Mesenchymal stem cell (in vitro differentiated cells and primary cell): ENCODE measurements at places on chromosomes 1 and 21.

GRCh38 chr1:100583827-100584226 lies 45.9 kb downstream of the GPR88 start:
- no peaks in the 10 kb centered on the region for H3K27me3 ChIP-seq
- no peaks in the 10 kb centered on the region for H3K4me1 ChIP-seq
- no peak overlapping the region for H3K4me3 ChIP-seq
- DNase-seq, result peak; percentile 13
- no peaks in the 10 kb centered on the region for H3K36me3 ChIP-seq

DNA sequence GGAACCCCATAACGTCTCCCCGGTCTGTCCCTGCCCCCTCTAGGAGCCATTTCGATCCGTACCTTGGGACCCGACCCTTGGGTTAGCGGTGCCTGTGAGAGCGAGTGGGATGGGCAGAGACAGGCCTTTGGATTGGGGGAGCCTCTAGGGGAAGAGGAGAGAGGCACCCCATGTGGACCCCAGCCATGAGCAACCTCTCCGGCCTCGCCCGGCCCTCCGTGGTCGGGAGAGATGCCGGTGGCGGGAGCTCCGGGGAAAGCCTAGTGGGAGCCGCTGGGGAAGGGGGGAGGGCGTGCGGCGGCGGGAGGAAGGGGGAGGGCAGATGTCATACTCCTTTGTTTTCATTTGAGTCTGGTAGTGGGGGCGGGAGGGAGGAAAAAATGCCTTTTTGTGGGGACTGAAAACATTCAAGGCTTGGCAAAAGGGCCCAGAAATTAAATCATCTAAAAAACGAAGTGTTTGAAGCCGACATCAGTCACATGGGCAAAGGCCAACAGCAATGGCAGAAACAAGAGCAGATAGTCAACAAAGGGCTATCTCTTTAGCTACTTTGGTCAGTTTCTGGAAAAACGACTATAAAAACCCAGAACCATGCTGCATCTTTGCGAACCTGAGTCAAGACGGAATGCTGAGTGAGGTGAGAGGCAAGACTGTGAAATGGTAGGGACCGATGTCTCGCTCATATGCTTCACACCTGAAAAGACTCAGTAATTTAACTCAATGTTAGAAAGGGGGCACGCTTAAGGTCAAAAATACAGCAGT lies 758 bp downstream of the PTBP2 start:
- H3K36me3 ChIP-seq, result peaks cover 15% of the 10 kb centered on the region
- H3K27me3 ChIP-seq, result no peaks in the 10 kb centered on the region
- peak overlapping the region; percentile 93 for H3K4me3 ChIP-seq

DNA sequence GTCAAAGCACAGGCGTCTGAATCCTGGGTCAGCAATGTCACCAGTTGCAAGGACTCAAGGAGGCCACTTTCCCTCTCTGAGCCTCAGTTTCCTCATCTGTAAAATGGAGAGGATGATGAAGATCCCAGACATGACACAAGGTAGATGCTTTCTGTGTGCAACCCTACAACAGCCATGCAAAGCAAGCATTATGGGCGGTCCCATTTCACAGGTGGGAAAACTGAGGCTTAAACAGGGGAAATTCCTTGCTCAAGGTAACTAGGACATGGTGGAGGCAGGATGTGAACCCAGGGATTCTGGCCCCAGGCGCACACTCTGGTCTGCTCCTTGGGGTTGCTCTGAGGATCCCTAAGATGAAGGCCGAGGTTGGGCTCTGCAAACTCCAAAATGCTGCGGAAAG lies 311.0 kb downstream of the PTPRU start:
- H3K36me3 ChIP-seq, result no peaks in the 10 kb centered on the region
- DNase-seq, result no peak
- H3K27me3 ChIP-seq, result no peaks in the 10 kb centered on the region
- H3K4me1 ChIP-seq, result no peaks in the 10 kb centered on the region
- H3K4me3 ChIP-seq, result no peak overlapping the region

GRCh38 chr1:26694638-26695355 lies 1.0 kb upstream of the ARID1A start:
- H3K36me3 ChIP-seq, result no peaks in the 10 kb centered on the region
- DNase-seq, result no peak
- H3K27ac ChIP-seq, result peak overlapping the region; percentile 99
- peaks cover 6% of the 10 kb centered on the region for H3K4me1 ChIP-seq
- H3K4me3 ChIP-seq, result peak overlapping the region; percentile 93

GRCh38 chr1:80218112-80218511 lies 1211.6 kb upstream of the ADGRL4 start:
- no peaks in the 10 kb centered on the region for H3K4me1 ChIP-seq
- H3K27ac ChIP-seq, result no peak overlapping the region
- no peak overlapping the region for H3K4me3 ChIP-seq
- no peaks in the 10 kb centered on the region for H3K27me3 ChIP-seq
- peak; percentile 70 for DNase-seq
- H3K36me3 ChIP-seq, result no peaks in the 10 kb centered on the region

- no peak overlapping the region for H3K27ac ChIP-seq
- peak; percentile 38 for DNase-seq
- no peaks in the 10 kb centered on the region for H3K4me1 ChIP-seq
- H3K27me3 ChIP-seq, result peaks cover 8% of the 10 kb centered on the region
- no peak overlapping the region for H3K4me3 ChIP-seq
Observed at GRCh38 chr1:205907794-205908193, 35.5 kb downstream of the SLC26A9 start.

DNA sequence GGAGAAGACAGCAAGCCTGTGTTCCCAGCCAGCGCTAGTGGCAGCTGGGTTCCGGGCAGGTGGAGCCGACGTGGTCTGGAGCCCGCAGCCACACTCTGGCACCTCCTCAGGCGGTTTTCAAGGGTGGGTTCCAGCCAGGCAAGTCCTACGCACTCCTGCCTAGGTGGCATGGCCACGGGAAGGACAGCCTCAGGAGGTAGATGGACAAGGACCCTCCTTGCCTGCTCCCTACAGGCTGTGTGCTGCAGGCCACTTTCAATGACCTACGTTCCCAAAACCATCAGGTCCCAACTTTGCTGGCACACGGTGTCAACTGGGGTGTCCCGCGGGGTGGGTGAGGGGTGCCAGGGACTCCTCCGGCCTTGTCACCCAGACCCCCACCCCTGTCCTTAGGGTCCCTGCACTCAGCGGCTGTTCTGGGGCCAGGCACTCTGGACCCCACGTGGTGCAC lies 6.7 kb upstream of the PTGER3 start:
- peaks cover 8% of the 10 kb centered on the region for H3K36me3 ChIP-seq
- no peaks in the 10 kb centered on the region for H3K4me1 ChIP-seq
- no peaks in the 10 kb centered on the region for H3K27me3 ChIP-seq
- no peak overlapping the region for H3K4me3 ChIP-seq

DNA sequence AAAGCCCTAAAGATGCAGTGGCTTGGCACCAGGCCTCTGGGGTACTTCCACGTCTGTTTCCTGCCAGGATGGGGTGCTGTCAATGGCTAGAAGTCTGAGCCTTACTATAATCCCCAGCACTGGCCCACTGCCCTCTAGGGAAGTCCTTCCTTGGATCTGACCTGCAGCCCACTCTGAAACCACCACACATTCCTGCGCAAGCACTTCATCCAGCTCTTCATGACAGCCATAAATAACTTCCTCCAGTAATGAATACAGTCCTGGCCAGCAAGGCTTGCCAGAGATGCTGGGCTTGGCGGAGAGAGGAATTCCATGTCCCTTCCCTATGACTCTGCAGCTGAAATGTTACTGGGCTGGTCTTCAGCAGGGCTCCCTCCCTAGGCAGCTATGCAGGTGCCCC lies 32.6 kb downstream of the ALPL start:
- DNase-seq, result peak; percentile 73
- peaks cover 15% of the 10 kb centered on the region for H3K27me3 ChIP-seq
- no peak overlapping the region for H3K27ac ChIP-seq
- H3K4me1 ChIP-seq, result peaks cover 30% of the 10 kb centered on the region
- H3K36me3 ChIP-seq, result no peaks in the 10 kb centered on the region

GRCh38 chr1:168617974-168618750 lies 41.8 kb downstream of the XCL1 start:
- H3K4me3 ChIP-seq, result no peak overlapping the region
- peaks cover 11% of the 10 kb centered on the region for H3K4me1 ChIP-seq
- H3K27me3 ChIP-seq, result peaks cover 6% of the 10 kb centered on the region
- no peak for DNase-seq
- H3K27ac ChIP-seq, result no peak overlapping the region

- H3K27ac ChIP-seq, result peak overlapping the region; percentile 91
- no peak overlapping the region for H3K4me3 ChIP-seq
- H3K27me3 ChIP-seq, result no peaks in the 10 kb centered on the region
- no peaks in the 10 kb centered on the region for H3K36me3 ChIP-seq
Observed at GRCh38 chr1:229716069-229716468, 90.0 kb downstream of the URB2 start.

GRCh38 chr1:248752161-248753028 lies 3.2 kb downstream of the LYPD8 start:
- DNase-seq, result no peak
- H3K4me1 ChIP-seq, result peaks cover 2% of the 10 kb centered on the region
- H3K27ac ChIP-seq, result no peak overlapping the region
- H3K27me3 ChIP-seq, result no peaks in the 10 kb centered on the region
- no peaks in the 10 kb centered on the region for H3K36me3 ChIP-seq

DNA sequence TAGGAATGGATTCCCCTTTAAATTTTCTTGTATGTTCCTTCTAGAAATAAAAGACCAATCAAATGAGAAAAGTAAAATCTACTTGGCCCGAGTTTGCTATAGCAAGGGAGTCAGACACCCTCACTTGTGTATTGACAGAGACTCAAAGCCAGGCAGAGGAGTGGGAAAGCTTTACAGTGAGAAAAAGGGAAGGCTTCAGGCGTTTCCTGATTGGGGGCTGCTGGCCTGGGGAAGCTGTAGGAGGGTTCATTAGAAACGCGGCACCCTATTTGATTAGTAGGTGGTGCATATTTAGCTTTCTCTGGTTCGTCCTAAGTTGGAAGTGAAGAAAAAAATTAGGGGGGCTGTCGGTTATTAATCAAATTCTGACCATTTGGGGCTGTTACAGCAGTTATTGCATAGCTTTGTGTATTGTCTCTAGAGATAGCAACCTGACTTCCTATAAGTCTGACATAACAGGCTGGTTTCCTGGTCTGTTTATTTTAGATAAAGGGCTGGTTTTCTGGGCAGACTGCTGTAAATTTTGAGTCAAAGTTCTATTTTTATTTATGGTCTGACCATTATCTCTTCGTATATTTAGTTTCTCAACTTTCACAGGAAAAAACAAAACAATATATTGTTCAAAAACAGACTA lies 10.0 kb downstream of the SLC25A24 start:
- H3K27me3 ChIP-seq, result no peaks in the 10 kb centered on the region
- no peak for DNase-seq
- H3K4me3 ChIP-seq, result no peak overlapping the region
- H3K4me1 ChIP-seq, result no peaks in the 10 kb centered on the region
- H3K27ac ChIP-seq, result no peak overlapping the region

- no peaks in the 10 kb centered on the region for H3K4me1 ChIP-seq
- H3K4me3 ChIP-seq, result no peak overlapping the region
- no peak overlapping the region for H3K27ac ChIP-seq
- H3K36me3 ChIP-seq, result no peaks in the 10 kb centered on the region
Observed at GRCh38 chr1:238681451-238681850, 704.9 kb upstream of the CHRM3 start.

DNA sequence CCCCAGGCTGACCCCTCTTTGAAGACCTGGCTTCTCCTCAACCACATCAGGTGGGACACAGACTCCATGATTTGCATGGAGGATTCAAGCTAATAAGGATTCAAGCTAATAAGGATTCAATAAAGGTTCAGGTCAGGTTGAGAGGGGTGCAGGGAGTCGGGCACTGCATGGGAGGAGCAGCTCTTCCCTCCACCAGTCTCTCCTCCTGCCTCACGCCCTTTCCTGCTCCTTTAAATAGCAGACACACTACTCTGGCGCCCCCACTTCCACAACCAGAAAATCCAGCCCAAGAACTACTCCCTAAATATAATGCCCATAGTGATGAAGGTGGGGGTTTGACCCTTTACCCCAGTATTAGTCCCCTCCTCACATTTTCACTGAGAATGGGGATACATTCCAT lies 7.1 kb downstream of the MEX3A start:
- peaks cover 50% of the 10 kb centered on the region for H3K36me3 ChIP-seq
- H3K4me1 ChIP-seq, result peaks cover 30% of the 10 kb centered on the region
- no peak overlapping the region for H3K27ac ChIP-seq

GRCh38 chr1:161840363-161840762 lies 74.2 kb downstream of the ATF6 start:
- no peaks in the 10 kb centered on the region for H3K4me1 ChIP-seq
- no peak overlapping the region for H3K27ac ChIP-seq
- H3K27me3 ChIP-seq, result no peaks in the 10 kb centered on the region

DNA sequence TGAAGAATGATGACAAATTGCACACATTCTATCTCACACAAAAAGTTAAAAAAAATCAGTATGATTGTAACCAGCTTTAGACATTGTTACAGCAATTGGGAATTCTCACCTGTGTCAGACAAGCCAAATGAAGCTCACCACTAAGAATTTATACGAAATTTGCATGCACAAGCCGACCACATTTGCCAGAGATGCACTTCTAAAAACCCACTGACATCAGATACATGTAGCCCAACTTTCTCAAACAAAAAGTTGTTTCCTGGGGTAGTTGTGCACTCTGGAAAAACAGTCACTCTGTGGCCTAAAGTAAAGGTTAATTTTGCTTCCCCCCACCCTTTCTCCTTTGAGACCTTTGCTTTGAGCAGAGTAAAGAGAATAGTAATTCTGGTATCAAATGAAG lies 67.9 kb upstream of the IL12RB2 start:
- no peak for DNase-seq
- H3K4me3 ChIP-seq, result no peak overlapping the region

GRCh38 chr1:157198619-157199420 lies 60.6 kb upstream of the ETV3 start:
- DNase-seq, result no peak
- no peak overlapping the region for H3K27ac ChIP-seq
- H3K4me3 ChIP-seq, result no peak overlapping the region
- no peaks in the 10 kb centered on the region for H3K36me3 ChIP-seq

DNA sequence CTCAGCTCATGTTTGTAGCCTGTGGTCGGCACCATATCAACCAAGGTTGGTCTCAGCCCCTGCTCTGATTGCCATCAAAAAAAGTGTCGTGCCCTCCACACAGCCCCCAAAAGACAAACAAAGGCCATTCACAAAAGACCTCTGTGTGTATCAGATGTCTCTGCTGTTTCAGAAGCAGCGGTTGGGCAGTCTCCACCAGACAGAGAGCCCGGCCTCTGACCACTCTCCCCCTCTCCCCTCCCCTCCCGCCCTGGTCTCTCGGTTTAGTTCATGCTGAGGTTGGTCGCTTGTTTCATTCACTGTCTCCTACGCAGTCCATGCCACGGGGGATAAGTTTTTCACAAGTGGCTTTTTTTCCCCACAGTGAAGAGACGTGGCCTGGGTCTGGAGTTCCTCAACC lies 27.1 kb downstream of the ACTA1 start:
- H3K27ac ChIP-seq, result no peak overlapping the region
- H3K4me1 ChIP-seq, result peaks cover 22% of the 10 kb centered on the region
- H3K36me3 ChIP-seq, result no peaks in the 10 kb centered on the region
- H3K27me3 ChIP-seq, result peaks cover 79% of the 10 kb centered on the region
- H3K4me3 ChIP-seq, result no peak overlapping the region

DNA sequence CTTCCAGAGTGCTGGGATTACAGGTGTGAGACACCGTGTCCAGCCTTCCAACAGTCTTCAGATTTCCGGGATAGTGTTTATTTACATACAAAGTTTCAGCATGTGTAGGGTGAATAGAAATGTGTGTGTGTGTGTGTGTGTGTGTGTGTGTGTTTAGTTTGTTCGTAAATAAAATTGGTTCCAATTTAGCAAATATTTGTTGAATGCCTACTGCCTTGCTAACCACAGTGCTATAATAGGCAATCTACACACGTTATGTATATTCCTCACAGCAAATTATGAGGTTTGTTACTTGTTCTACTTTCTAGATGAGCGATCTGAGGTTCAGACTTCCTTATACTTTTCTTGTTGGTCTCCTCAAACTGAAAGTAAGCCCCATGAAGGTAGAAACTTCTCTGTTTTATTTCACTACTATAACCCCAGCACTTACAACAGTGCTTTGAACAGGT lies 32.8 kb upstream of the EPS15 start:
- H3K4me3 ChIP-seq, result no peak overlapping the region
- H3K27me3 ChIP-seq, result no peaks in the 10 kb centered on the region
- no peak overlapping the region for H3K27ac ChIP-seq
- H3K4me1 ChIP-seq, result no peaks in the 10 kb centered on the region
